ENCODE measurements at places on chromosomes 12 and 14.
A peak's percentile ranks its signal among the peaks of the same experiment; 100 is the strongest.

- DNase-seq, result no peak
Measured at GRCh38 chr12:43114316-43114715, 437.7 kb downstream of the ADAMTS20 start.

- no peak for DNase-seq
Measured at GRCh38 chr14:95254288-95254687, 65.4 kb downstream of the CLMN start.

DNA sequence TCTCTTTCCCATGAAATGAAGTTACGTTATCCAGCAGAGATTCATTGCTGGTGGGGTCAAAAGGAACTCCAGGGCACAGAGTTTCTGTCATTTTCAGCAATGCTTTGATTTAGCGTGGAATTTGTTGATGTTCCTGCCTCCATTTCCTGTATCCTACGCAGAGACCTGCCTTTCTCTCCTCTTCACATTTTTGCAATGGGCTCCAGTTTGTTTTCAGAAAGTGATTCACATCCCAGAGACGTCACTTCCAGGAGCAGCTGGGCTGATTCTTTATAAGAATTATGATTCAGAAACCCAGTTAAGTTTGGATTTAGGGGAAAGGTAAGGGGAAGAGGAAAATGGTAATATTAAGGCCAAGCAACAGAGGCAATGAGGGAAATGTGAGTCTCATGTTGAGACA lies 11.6 kb downstream of the RNASE10 start:
- DNase-seq, result no peak

GRCh38 chr12:114131824-114132223 lies 165.7 kb upstream of the RBM19 start:
- no peak for DNase-seq

DNA sequence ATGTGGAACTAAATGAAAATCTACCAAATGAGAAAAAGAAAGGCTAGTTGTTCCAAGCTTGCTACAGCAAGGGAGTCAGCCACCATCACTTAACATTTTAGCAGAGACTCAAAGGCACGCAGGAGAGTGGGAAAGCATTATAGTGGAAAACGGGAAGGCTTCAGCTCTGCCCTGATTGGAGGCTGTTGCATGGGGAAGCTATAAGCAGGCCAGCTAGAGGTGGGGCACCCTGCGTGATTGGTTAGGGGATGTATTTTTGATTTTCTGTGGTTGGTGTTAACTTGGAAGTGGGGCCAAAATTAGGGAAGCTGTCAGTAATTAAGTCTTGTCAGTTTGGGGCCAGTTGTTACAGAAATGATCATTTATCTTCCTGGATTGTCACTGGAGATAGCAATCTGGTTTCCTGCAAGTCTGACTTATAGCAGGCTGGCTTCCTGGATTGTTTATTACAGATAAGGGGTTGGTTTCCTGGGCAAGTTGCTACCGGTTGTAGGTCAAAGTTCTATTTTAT lies 93.9 kb downstream of the FAR2 start:
- DNase-seq, result peak; percentile 98

DNA sequence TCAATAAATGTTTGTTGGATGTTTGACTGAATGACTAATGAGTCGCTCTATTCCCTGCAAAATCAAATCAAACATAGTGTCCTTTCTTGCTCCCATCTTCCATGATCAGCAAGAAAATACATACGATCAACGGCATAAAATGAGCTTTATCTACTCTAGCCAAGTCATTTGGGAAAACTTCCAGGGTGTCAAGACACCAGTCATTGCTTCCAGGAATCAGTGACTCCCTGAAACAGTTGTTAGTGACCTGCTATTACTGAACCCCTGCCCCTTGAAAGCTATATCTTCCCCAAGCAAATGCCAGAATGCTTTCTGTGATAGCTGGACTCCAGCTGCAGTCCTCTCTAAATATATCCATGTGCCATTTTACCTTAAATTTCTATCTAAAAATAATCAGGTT lies 169.5 kb upstream of the SSTR1 start:
- DNase-seq, result no peak
